Glomerular endothelial cell (primary cell): ENCODE measurements at places on chromosomes 3 and 15.

GRCh38 chr3:175105066-175105465 lies 245.9 kb downstream of the NAALADL2 start:
- no peak for DNase-seq

- DNase-seq = no peak
Measured at GRCh38 chr3:115077501-115078250, 69.4 kb downstream of the ZBTB20 start.

GRCh38 chr3:59150039-59150438 lies 100.2 kb upstream of the CFAP20DC start:
- no peak for DNase-seq

DNA sequence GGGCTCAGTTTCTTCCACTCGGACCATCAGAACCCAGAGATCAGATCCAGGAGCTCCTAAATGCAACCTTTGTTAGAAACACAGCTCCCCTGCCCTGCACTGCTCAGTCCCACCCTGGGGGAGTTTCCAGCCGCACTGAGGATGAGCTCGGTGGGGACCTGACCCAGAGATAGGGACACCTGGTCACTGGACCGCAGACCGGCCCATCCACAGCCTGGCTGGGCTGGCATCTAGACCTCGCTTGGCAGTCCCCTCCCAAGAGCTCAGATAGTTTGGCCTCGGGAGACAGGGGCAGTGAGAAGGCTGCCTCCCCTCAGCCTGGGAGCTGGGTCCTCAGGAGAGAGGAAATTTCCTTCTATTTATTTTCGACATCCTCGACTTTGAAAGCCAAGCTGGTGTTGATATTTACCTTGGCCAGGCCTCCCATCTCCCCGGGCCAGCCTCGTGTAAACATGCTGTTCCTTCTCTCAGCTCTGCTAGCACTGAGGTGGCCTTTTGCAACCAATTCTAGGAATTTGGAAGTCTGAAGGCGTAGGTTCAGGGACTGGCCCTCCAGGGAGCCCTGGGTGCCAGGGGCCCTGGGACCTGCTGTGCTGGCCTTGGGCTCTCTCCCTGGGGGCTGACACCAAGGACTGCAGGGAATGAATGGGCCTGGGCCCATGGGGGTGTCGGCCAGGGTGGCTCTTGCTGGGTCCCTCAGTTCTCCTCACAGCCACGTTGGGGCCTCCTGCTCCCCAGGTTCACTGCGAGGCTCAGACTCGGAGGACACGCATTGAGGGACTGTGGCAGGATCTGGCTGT lies 90.1 kb downstream of the VGLL4 start:
- no peak for DNase-seq
